ENCODE measurements at places on chromosomes 3 and 15.
A peak's percentile ranks its signal among the peaks of the same experiment; 100 is the strongest.

- no peaks in the 10 kb centered on the region for H3K36me3 ChIP-seq
- H3K27me3 ChIP-seq, result no peaks in the 10 kb centered on the region
- peaks cover 13% of the 10 kb centered on the region for H3K4me1 ChIP-seq
- no peak for DNase-seq
These were observed 172.0 kb upstream of the TRIM42 start for GRCh38 chr3:140505876-140506275.

DNA sequence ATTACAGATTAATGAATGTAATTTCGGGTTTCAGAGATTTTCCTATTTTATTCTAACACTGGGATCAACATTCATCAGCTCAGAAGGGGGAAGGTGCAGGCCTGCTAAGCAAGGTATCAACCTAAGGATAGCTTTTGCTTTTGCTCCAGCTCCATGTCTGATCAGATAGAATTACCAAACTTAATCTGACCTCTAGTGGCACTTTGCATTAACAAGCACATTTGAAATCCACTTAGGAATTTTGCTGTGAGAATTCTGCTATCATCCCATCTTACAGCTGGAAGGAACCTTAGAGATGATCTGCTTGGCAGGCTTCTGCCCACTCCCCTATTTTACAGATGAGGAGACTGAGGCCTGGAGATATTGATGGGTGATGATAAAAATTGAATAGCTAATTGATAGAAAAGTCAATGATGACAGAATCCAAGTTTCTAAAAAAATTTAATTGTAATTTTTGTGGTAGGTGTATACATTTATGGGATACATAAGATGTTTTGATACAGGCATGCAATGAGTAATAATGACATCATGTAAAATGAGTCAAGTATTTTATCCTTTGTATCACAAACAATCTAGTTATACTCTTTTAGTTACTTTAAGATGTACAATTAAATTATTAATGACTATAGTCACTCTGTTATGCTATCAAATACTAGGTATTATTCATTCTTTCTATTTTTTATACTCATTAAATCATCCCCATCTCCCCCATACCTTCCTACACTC lies 209.2 kb upstream of the ZPLD1 start:
- no peaks in the 10 kb centered on the region for H3K27me3 ChIP-seq
- no peaks in the 10 kb centered on the region for H3K36me3 ChIP-seq
- no peak overlapping the region for H3K27ac ChIP-seq
- no peak for DNase-seq

DNA sequence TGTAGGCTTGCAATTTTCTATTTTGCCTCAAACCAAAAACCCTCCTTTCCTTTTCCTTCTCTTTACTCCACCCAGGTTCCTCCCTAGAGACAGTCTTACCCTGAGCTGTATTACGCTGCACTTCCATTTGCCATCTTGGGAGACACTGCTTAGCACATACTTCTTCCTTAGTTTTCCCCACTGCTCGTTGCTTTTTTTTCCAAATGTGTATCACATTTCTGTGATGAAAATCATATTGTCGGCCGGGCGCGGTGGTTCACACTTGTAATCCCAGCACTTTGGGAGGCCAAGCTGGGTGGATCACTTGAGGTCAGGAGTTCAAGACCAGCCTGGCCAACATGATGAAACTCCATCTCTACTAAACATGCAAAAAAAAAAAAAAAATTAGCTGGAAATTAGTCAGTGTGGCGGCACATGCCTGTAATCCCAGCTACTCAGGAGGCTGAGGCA lies 29.5 kb downstream of the POPDC2 start:
- no peaks in the 10 kb centered on the region for H3K4me1 ChIP-seq
- no peaks in the 10 kb centered on the region for H3K36me3 ChIP-seq
- H3K4me3 ChIP-seq, result no peak overlapping the region
- no peaks in the 10 kb centered on the region for H3K27me3 ChIP-seq
- no peak overlapping the region for H3K27ac ChIP-seq

- peaks cover 2% of the 10 kb centered on the region for H3K36me3 ChIP-seq
- H3K4me3 ChIP-seq, result peak within 1 kb of the TSS; percentile 86
- no peak within 1 kb of the TSS for H3K27ac ChIP-seq
- peaks cover 7% of the 10 kb centered on the region for H3K27me3 ChIP-seq
- DNase-seq, result peak; percentile 58
These were observed at the start of gene ABHD17C for GRCh38 chr15:80695099-80695910. Gene ABHD17C (plus strand): TSS chr15:80695310. CDS start chr15:80695430, 120 bp downstream.

GRCh38 chr3:139572847-139573672 lies 33.5 kb upstream of the RBP1 start:
- no peaks in the 10 kb centered on the region for H3K27me3 ChIP-seq
- H3K4me3 ChIP-seq, result no peak overlapping the region
- H3K27ac ChIP-seq, result no peak overlapping the region
- H3K36me3 ChIP-seq, result peaks cover 21% of the 10 kb centered on the region
- DNase-seq, result no peak

GRCh38 chr3:49500205-49500731 lies 30.2 kb downstream of the DAG1 start:
- no peaks in the 10 kb centered on the region for H3K4me1 ChIP-seq
- H3K27me3 ChIP-seq, result no peaks in the 10 kb centered on the region
- peaks cover 7% of the 10 kb centered on the region for H3K36me3 ChIP-seq
- H3K27ac ChIP-seq, result no peak overlapping the region
- no peak for DNase-seq

GRCh38 chr3:184050217-184050847 lies 2.5 kb upstream of the HTR3C start:
- no peaks in the 10 kb centered on the region for H3K36me3 ChIP-seq
- DNase-seq, result no peak
- no peak overlapping the region for H3K4me3 ChIP-seq
- H3K4me1 ChIP-seq, result no peaks in the 10 kb centered on the region
